Stimulated activated CD4-positive, alpha-beta T cell treated with anti-CD3 and anti-CD28 coated beads, Interleukin-15, amount 100 ng/mL, for 1 hour (primary cell): ENCODE measurements at places on chromosomes 11 and 22.

DNA sequence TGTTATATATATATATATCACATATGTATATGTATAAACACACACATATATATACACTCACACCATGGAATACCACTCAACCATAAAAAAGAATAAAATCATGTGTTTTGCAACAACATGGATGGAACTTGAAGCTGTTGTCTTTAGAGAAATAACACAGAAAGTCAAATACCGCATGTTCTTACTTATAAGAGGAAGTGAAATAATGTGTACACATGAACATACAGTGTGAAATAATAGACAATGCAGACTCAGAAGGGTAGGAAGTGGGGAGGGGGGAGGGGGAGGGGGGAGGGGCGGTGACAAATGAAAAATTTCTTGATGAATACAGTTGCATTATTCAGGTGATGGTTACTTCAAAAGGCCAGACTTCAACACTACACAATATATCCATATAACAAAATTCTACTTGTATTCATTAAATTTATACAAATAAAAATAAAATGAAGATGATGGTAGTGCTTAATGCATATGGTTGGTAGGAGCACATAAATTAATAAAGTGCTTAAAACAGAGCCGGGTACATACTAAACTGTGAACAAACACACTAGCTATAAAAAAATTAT, 5.8 kb upstream of the OR5B2 start:
- DNase-seq: no peak

- DNase-seq: no peak
These were observed 546.9 kb upstream of the API5 start for GRCh38 chr11:42764936-42765335.

GRCh38 chr11:68353669-68354068, 41.3 kb downstream of the LRP5 start:
- no peak for DNase-seq

DNA sequence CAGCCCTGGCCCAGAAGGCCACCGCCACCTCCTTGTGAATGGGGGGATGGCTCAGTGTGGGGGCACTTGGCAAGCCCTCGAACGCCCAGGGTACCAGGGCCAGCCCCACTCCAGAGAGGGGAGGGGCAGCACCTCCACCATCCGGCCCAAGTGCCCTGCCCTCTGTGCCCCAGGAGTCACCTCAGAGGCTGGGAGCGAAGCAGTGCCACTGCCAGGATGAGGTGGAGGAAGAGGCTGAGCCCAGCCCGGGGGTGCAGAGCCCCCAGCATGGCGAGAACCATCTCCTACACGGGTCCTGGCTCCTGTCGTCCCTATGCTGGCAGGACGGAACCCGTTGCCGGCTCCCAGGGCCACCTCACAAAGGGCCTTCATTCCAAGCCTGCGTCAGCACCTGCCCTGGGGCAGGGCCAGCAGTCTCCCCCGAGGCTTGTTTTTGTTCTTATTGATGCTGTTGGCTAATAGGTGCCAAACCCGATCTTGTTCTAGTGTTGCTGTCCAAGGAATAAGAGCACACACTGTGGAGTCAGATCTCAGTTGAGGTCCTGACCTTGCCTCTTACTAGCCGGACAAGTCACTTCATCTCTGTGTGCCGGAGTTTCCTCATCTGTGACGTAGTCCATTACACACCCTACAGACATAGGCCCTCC, at the start of gene FREY1:
Gene FREY1 (minus strand): TSS at position 307 of the 647 bp plus-strand sequence. CDS start 26 bp downstream, at position 281.
- DNase-seq: no peak

- no peak for DNase-seq
These were observed 97.4 kb downstream of the FDX1 start for GRCh38 chr11:110527146-110527545.

- DNase-seq: no peak
These were observed 206.3 kb downstream of the SNX19 start for GRCh38 chr11:130710021-130710420.

GRCh38 chr22:19871023-19871844, 16.6 kb upstream of the GNB1L start:
- DNase-seq: peak; percentile 1

- no peak for DNase-seq
These were observed 8.7 kb downstream of the GRIK4 start for GRCh38 chr11:120520091-120520822.

GRCh38 chr22:39466228-39467006, 9.6 kb downstream of the MGAT3 start:
- no peak for DNase-seq

DNA sequence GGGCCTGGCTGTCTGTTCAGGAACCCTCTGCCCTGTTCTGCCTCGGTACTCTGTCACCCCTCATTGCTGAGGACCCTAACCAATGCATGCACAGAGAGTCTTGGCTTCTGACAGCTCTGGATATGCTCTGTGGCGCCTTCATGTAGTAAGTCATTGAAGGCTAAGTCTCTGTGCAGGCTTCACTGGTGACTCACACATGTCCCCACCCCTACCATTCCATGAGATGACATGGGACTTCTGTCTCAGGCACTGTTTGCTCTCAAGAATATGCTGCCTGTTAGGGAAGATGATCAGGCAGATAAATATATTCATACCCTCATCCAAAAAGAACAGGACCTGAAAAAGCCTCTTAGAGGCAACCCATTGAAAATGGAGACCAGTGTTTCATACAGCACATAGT, 43.6 kb upstream of the HORMAD2 start:
- DNase-seq: no peak

- DNase-seq: no peak
These were observed 7.8 kb upstream of the GTSE1 start for GRCh38 chr22:46288846-46289243.

DNA sequence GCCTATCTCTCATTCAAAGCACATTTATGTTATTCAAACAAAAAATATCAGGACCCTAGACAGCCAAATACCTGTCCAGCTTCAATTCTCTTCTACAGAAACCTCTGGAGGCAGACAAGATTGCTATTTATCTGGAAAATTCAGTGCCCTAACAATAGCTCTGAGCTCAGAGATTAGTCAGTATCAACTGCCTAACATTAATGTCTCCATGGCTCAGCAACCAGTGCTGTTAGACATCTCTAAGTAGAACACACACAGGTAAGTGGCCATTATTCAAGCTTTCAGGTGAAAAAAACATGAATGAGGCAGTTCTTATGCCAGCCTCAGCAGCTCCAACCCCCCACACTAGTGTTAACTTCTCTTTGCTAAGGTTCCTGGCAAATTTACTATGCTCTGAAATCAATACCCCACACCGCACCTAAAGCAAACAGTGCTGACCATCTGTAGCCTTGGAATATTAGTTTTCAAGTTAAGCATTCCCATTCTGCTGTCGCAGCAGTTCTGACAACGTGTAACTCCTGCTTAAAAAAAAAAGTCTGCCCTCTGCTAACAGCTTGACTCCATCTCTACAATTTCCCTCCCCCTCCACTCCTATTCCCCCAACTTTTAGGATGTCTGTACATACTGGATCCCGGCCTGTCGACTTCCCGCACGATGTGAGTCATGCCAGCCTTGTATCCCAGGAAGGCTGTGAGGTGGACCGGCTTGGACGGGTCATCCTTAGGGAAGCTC, 1.5 kb downstream of the RPL3 start:
- DNase-seq: no peak

- no peak for DNase-seq
These were observed 59.6 kb upstream of the ADORA2A start for GRCh38 chr22:24367841-24368240.

DNA sequence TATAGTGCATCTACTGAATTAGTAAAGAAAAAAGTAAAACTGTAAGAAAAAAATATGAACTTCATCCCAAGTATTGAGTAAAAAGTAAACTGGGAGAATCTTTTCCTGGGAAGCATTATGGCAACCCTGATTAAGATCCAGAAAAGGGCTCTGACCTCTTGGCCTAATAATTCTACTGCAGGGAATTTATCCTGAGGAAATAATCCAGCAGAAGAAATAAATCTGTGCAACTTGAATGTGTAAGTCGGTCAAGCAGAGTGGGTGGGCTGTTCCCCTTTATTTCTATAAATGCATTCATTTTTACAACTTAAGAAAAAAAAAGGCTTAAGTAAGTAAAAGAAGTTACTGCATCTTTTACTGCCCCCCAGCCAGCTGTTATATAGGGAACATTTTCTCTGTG, 111.2 kb upstream of the PARVA start:
- DNase-seq: no peak

GRCh38 chr11:15690320-15690719, 575.6 kb downstream of the INSC start:
- DNase-seq: no peak

GRCh38 chr11:111718436-111718835, 47.8 kb downstream of the PPP2R1B start:
- no peak for DNase-seq

DNA sequence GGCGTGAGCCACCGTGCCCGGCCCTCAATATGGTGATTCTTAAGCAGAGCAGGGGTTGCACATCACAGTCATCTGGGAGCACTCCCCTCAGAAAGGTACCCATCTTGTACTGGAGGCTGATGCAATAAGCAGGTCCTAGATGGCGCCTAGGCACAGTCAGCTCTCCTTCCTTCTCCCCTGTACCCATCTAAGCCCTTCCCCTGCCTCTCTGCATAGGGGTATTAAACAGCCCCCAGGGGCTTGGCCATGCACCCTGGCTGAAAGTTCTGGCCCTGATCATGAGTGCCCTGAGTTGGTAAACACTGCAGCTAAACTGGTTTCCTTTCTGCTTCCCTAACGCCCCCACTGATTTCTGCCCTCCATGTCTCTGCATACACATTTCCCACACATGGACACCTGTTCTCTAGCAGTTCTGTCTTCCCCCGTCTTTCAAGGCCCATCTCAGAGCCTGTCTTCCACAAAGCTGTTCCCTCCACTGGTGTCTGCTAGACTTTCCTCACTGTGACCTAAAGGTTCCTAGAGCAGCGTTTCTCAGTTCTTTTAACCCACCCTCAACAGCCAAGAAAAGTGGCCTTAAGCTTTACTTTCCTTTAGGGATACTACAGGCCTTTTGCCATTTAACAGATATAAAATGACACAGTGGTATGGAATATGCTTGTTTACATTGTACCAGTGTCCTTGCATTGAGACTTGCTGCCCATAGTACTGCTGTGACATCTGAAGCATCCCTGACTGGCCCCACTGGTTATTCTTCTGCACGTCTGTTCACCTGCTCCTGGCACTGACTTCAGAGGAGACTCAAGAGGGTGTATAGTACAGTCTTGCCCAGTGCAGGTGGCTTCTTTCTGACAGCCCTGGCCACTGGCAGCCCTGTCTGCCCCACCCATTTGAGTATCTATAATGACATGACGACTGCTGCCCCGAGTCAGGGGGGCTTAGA, 15.6 kb downstream of the UBE2L3 start:
- DNase-seq: no peak

DNA sequence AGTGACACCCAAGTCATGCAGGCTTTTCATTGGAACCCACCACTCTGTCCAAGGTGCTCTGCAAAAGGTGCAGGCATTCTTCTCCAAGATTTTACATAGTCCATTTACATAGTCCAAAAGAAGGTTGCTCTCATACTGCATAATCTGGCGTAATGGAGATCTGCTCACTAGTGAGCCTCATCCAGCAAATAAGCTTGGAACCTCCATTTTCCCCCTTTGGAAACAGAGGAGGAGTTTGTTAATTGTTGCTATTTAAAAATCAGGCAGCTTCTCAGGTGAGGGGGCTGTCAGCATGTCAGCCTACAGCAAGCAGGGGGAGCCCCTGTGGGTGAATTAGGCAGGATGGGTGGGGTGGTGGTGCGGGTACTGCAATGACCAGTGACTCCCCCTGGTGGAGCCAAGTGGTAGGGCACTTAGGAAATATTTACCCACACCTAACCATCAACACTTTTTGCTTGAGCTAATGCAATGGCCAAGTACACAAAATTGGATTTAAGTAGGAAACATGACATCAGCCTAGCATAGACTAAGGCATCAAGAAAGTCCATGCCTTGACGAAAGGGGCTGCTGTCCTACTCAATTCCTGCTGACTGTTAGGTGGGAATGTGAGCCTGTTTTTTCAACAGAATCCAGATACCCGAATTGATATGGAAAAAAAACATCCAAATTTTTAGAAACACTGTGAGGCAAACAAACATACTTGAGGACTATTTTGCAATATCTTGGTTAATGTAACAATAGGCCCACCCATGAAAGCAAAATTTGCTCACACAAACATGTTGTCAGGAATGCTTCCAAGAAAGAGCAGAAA, 64.5 kb downstream of the AMBRA1 start:
- DNase-seq: peak; percentile 41

DNA sequence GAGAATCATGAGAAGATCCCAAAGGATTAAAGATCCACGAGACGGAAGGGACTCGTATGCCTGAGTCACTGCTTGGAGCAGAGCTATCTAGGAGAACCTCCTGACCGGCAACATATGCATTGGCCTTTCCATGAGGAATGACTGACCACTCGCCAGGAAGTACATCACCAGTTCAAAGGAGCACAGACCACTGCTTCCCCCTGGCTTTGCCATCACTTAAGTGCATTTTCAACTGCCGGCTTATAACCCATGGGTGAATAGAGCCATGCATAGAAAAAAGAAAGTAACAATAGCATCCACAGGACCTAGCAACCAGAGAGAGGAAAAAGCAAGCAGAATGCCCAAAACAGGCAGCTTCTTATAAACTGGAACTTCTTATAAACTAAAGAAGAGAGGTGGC, 98.3 kb upstream of the ZC3H12C start:
- DNase-seq: no peak

DNA sequence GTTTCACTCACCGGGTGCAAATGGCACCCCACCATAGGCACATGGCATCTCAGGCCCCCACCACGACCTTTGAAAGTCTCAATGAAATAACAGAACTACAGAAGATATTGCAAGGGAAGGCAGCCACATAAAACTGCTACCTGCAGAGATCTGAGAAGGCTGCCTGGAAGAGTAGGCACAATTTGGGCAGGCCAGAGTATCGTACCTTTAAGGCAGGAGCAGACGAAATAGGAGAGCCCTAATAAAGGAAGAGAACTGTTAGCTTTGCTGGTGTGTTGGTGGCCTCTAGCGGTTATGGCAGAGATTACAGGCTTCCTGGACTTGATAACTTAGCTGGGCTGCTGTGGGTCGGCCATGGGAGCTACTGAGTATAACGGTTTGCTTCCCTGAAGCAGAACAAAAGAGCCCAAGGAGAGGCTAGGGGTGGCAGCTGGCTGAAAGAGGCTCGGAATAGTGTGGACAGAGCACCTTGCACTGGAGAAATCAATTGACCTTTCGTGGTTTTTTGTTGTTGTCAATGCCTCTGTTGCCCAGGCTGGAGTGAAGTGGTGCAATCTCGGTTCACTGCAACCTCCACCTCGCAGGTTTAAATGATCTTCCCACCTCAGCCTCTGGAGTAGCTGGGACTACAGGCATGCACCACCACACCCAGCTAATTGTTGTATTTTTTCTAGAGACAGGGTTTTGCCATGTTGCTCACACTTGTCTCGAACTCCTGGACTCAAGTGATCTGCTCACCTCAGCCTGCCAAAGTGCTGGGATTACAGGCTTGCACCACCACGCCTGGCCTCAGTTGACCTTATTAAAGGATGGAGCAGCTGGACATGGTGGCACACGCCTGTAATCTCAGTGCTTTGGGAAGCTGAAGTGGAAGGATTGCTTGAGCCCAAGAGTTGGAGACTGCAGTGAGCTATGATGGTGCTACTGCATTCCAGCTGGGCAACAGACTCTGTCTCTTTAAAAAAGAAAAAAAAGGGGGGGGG, 4.8 kb downstream of the SDF2L1 start:
- peak; percentile 59 for DNase-seq
